ENCODE measurements at places on chromosomes 2 and 18. TPM values are rescaled to one million over a fixed set of nuclear protein-coding genes. Genes with fewer than 3 reads are reported as not detected.
A peak's percentile ranks its signal among the peaks of the same experiment; 100 is the strongest.

The ESPNL gene
- 0.26 TPM for total RNA-seq

GRCh38 chr18:32293107-32293506, 103.3 kb downstream of the MEP1B start:
- H3K27ac ChIP-seq, result no peak overlapping the region
- H3K4me1 ChIP-seq, result no peaks in the 10 kb centered on the region
- no peak overlapping the region for H3K4me3 ChIP-seq
- no peak for DNase-seq
- H3K27me3 ChIP-seq, result no peaks in the 10 kb centered on the region

DNA sequence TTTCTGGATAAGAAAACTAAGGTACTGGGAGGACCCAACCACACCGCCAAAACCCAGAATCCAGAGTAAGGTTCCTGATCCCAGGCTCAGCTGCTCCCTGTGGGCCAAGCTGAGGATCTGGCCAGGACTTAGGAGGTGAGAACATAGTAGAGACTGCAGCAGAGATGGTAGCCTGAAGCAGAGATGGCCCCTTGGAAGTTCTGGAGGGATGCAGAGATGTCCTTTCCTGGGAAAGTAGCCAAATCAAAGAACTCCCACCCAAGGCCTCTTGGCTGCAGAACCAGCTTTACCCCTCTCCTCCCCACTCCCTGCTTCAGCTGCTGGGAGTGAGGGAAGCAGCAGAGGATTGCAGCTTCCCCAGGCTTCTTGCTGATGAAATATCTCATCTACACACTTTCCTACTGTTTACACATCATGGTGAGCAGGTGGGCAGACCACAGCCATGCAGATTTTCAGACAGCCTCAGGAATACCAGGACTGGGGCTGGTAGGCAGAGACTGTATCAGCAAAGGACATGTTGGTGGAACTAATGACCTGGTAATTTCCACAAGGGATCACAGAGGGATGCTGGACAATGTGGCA, 32.7 kb downstream of the TMEM17 start:
- no peak overlapping the region for H3K4me3 ChIP-seq
- H3K27ac ChIP-seq, result peak overlapping the region; percentile 28
- DNase-seq, result no peak
- H3K4me1 ChIP-seq, result peaks cover 46% of the 10 kb centered on the region

The C1QL2 gene
- total RNA-seq, result not detected

GRCh38 chr2:142693171-142693950, 184.1 kb upstream of the KYNU start:
- H3K27me3 ChIP-seq, result no peaks in the 10 kb centered on the region
- no peak overlapping the region for H3K27ac ChIP-seq

DNA sequence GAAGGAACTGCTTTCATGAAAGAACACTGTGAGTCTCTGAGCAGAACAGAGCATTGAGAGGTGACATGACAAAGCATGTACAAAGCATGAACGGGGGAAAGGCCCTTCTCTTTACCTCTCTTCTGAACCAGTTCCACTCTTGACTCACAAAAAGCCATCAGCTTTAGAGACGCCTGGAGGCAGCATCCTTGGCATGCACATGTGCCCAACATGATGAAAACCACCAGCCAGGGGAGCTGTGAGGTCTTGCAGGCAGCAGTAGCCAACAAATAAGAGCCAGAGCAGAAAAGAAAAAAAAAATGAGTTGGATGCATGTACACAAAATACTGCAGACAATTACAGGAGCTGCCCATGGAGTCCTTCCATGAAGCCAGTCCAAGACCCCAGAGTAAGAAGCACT, 95.5 kb upstream of the AGAP1 start:
- no peak for DNase-seq
- H3K27me3 ChIP-seq, result no peaks in the 10 kb centered on the region
- no peaks in the 10 kb centered on the region for H3K36me3 ChIP-seq
- no peaks in the 10 kb centered on the region for H3K4me1 ChIP-seq
- no peak overlapping the region for H3K27ac ChIP-seq
- H3K4me3 ChIP-seq, result no peak overlapping the region

- H3K4me3 ChIP-seq, result no peak overlapping the region
- H3K27me3 ChIP-seq, result no peaks in the 10 kb centered on the region
- no peak overlapping the region for H3K27ac ChIP-seq
- no peak for DNase-seq
Measured at GRCh38 chr18:9563331-9563730, 51.0 kb downstream of the PPP4R1 start.

DNA sequence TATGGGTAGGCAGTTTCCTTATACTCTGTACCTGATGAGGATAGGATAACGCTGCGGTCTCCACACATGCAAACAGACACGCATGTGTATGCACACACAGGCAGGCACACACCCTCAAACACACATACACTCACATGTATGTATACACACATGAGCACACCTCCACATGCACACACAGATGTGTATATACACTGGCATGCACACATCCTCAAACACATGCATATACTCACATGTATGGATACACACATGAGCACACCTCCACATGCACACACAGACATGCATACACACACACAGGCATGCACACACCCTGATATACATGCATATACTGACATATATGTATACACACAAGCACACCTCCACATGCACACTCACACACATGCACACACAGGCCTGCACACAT, 267.8 kb upstream of the HDAC4 start:
- no peak overlapping the region for H3K4me3 ChIP-seq
- DNase-seq, result no peak
- no peaks in the 10 kb centered on the region for H3K4me1 ChIP-seq
- no peaks in the 10 kb centered on the region for H3K36me3 ChIP-seq
- no peak overlapping the region for H3K27ac ChIP-seq

GRCh38 chr2:196337208-196337953, 166.0 kb upstream of the STK17B start:
- no peaks in the 10 kb centered on the region for H3K27me3 ChIP-seq
- no peak overlapping the region for H3K27ac ChIP-seq
- no peaks in the 10 kb centered on the region for H3K36me3 ChIP-seq

- H3K27me3 ChIP-seq, result no peaks in the 10 kb centered on the region
- H3K4me3 ChIP-seq, result peak overlapping the region; percentile 83
- peaks cover 30% of the 10 kb centered on the region for H3K36me3 ChIP-seq
- H3K4me1 ChIP-seq, result peaks cover 48% of the 10 kb centered on the region
- no peak for DNase-seq
Measured at GRCh38 chr2:85326406-85327159, 1.2 kb downstream of the TGOLN2 start.

DNA sequence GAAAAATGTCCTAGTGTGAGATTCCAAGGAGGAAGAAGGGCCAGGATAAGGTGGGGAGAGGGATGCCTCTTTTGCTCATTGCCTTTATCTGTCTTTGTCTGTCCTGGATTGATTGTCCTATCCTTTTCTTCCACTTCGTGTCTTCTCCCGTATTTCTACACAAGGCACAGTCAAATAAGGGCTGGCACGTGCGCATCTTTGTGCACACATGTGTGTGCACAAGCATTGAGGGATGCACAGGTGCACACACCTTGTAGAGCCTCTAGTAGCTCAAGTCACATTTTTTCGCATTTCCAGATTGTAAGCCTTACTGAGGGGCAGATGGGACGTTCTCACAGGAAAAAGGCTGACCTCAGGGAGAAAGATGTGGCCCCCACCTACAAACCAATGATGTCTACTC, 170.2 kb upstream of the TNP1 start:
- no peaks in the 10 kb centered on the region for H3K27me3 ChIP-seq
- DNase-seq, result no peak
- no peak overlapping the region for H3K4me3 ChIP-seq
- H3K36me3 ChIP-seq, result no peaks in the 10 kb centered on the region

DNA sequence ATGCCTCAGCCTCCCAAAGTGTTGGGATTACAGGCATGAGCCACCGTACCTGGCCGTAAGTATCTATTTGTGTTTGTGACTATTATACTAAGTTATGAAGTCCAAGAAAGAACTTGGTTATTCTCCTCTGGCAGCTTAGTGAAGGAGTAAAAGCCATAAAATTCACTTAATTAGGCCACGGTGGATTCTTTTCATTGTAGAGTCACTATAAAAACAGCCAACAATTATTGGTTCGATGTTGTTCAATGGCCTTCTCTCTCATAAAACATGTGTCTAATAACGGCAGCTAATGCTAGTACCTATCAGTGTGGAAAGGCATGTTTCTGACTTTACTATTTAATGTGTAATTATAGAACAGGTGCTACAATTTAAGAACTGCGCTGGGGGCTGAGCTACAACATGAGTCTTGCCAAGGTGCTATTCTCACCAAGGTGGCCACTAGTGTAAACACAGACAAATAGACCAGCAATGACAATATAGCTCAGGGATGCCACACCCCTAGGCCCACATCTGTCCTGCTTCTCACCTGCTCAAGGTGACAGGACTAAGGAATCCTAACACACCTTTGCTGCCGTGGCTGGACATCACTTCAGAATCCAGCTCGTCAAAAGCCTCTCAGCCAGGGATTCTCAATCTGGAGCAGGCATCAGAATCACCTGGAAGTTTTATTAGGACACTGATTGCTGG, 17.2 kb downstream of the ATP8B1 start:
- H3K27me3 ChIP-seq, result no peaks in the 10 kb centered on the region
- H3K36me3 ChIP-seq, result no peaks in the 10 kb centered on the region
- no peak for DNase-seq
- H3K27ac ChIP-seq, result no peak overlapping the region
- no peak overlapping the region for H3K4me3 ChIP-seq

GRCh38 chr2:98127229-98127989, 40.4 kb downstream of the VWA3B start:
- no peaks in the 10 kb centered on the region for H3K27me3 ChIP-seq
- no peaks in the 10 kb centered on the region for H3K4me1 ChIP-seq
- no peak for DNase-seq
- no peaks in the 10 kb centered on the region for H3K36me3 ChIP-seq
- no peak overlapping the region for H3K4me3 ChIP-seq

DNA sequence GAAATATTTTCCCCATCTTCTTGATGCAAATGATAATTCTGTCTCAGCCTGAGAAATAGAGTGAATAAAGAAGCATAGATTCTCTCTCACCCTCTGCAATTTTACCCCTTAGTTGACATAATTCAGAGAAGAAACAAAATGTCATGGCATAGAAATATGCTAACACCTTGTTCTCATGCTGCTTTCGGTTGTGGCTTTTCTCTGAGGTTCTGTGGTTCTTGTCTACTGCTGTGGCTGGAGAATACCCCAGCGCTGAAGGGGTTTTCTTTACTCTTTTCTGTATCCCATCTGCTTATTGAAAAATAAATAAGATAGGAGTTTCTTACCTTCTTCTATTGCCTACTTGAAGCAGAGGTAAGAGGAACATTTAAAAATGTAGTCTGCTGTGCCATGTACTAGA, 15.4 kb upstream of the RAB27B start:
- no peaks in the 10 kb centered on the region for H3K36me3 ChIP-seq
- DNase-seq, result no peak
- H3K4me1 ChIP-seq, result no peaks in the 10 kb centered on the region

- no peak overlapping the region for H3K4me3 ChIP-seq
- no peaks in the 10 kb centered on the region for H3K27me3 ChIP-seq
- no peak overlapping the region for H3K27ac ChIP-seq
- no peak for DNase-seq
- no peaks in the 10 kb centered on the region for H3K36me3 ChIP-seq
Measured at GRCh38 chr2:155442088-155442487, 743.6 kb downstream of the KCNJ3 start.

The SNED1 gene
- 9.9 TPM for total RNA-seq

- no peaks in the 10 kb centered on the region for H3K27me3 ChIP-seq
- DNase-seq, result no peak
- no peak overlapping the region for H3K4me3 ChIP-seq
- H3K27ac ChIP-seq, result no peak overlapping the region
- H3K4me1 ChIP-seq, result peaks cover 29% of the 10 kb centered on the region
- H3K36me3 ChIP-seq, result no peaks in the 10 kb centered on the region
Measured at GRCh38 chr18:45962461-45962860, 4.7 kb downstream of the EPG5 start.

- no peaks in the 10 kb centered on the region for H3K36me3 ChIP-seq
- H3K4me1 ChIP-seq, result no peaks in the 10 kb centered on the region
- H3K27me3 ChIP-seq, result no peaks in the 10 kb centered on the region
Measured at GRCh38 chr2:219772103-219772635, 144.7 kb downstream of the SLC4A3 start.

- no peak for DNase-seq
- H3K36me3 ChIP-seq, result peaks cover 24% of the 10 kb centered on the region
- no peaks in the 10 kb centered on the region for H3K4me1 ChIP-seq
- H3K27me3 ChIP-seq, result no peaks in the 10 kb centered on the region
- H3K4me3 ChIP-seq, result peak overlapping the region; percentile 99
- H3K27ac ChIP-seq, result peak overlapping the region; percentile 100
Measured at GRCh38 chr18:3246635-3247239, 864 bp upstream of the MYL12A start.

- DNase-seq, result no peak
- no peaks in the 10 kb centered on the region for H3K27me3 ChIP-seq
- no peak overlapping the region for H3K4me3 ChIP-seq
- no peaks in the 10 kb centered on the region for H3K36me3 ChIP-seq
- no peak overlapping the region for H3K27ac ChIP-seq
- no peaks in the 10 kb centered on the region for H3K4me1 ChIP-seq
Measured at GRCh38 chr2:67476809-67477790, 80.0 kb downstream of the ETAA1 start.

GRCh38 chr18:43819397-43819796, 542.1 kb upstream of the SYT4 start:
- no peak overlapping the region for H3K27ac ChIP-seq
- H3K4me1 ChIP-seq, result no peaks in the 10 kb centered on the region
- H3K27me3 ChIP-seq, result no peaks in the 10 kb centered on the region
- H3K4me3 ChIP-seq, result no peak overlapping the region
- H3K36me3 ChIP-seq, result no peaks in the 10 kb centered on the region

The FAM228A gene
- total RNA-seq, result 0.51 TPM
